ENCODE measurements at places on chromosomes 12 and 14. TPM values are rescaled to one million over a fixed set of nuclear protein-coding genes. Genes with fewer than 3 reads are reported as not detected.

DNA sequence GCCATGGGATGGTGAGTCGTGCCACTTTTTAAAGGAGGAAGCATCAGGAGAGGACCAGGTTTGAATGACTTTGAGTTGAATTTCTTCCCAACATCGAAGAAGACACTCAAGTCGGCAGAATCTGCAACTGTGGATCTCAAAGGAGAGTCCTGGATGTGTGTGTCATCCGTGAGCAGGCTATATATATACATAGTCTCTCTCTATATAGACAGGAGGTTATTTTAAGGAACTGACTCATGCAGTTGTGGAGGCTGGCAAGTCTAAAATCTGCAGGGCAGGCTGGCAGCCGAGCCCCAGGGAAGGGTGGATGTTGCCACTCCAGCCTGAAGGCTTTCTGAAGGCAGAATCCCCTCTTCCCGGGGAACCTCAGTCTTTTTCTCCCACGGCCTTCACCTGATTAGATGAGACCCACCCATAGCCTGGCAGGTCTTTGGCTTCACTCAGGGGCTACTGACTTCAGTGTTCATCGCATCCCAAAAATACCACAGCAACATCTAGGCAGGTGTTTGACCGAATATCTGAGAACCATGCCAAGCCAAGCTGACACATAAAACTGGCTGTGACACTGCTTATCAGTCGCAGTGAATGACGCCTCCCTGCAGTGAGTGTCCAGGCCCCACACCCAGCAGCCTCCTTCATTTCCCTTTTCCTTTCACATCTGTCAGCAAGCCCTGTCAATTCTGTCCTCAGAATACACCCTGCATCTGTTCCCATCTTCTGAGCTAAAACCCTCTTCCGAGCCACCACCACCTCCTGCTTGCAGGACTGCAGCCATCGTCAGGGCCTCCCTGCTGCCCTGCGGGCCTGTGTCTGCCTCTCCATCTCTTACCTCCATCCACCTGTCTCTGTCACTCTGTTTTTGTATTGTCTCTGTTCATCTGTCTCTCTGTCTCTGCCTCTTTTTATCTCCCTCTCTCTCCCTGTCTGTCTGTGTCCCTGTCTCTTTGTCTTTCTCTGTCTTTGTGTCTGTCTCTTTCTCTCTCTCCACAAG, 54.0 kb downstream of the ZNF664 start:
- no peak for DNase-seq

Gene AQP2
- not detected for total RNA-seq

Gene SELPLG
- total RNA-seq, result 144 TPM

- no peak for DNase-seq
These were observed 1212.4 kb upstream of the TMEM132C start for GRCh38 chr12:127054531-127054930.

DNA sequence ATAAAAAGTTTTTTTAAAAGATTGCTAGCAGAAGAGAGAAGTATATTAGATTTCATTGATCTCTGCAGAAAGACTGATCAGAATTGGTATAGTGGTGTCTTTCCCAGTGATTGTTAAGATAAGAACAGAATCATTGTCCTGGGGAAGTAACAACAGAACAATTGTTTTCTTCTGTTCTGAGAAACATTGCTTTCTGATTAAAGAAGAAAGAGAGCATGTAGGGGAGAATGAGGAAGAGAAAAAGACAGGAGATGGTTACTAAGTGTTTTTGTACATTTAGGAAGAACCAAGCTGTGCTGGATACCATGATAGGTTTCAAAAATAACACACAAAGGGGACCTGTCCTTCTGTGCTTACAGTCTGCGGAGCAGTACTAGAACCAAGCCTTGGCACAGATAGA, 5.0 kb downstream of the USP30 start:
- DNase-seq, result no peak

Gene PLEKHH1
- total RNA-seq, result 0.99 TPM

- no peak for DNase-seq
These were observed 11.0 kb upstream of the NCOR2 start for GRCh38 chr12:124578445-124578844.

GRCh38 chr12:56116267-56117081, at the start of gene RPL41:
Gene RPL41 (plus strand): TSS chr12:56116633.
- DNase-seq, result peak; percentile 96

Measured in activated CD8-positive, alpha-beta T cell treated with anti-CD3 and anti-CD28 coated beads, Interleukin-2, amount 10 ng/mL, durations not matched to agents 7 days and 5 days (primary cell).